ENCODE measurements at places on chromosomes 11 and 22. TPM values are rescaled to one million over a fixed set of nuclear protein-coding genes. Genes with fewer than 3 reads are reported as not detected.

GRCh38 chr11:90235526-90235925 is 12.7 kb upstream of the CHORDC1 start:
- no peak overlapping the region for H3K27ac ChIP-seq
- no peak for DNase-seq
- H3K27me3 ChIP-seq = no peaks in the 10 kb centered on the region
- H3K4me3 ChIP-seq = no peak overlapping the region

- no peaks in the 10 kb centered on the region for H3K36me3 ChIP-seq
- no peak for DNase-seq
- H3K27ac ChIP-seq = no peak overlapping the region
These were observed 1.4 kb downstream of the CCDC73 start for GRCh38 chr11:32792948-32793475.

DNA sequence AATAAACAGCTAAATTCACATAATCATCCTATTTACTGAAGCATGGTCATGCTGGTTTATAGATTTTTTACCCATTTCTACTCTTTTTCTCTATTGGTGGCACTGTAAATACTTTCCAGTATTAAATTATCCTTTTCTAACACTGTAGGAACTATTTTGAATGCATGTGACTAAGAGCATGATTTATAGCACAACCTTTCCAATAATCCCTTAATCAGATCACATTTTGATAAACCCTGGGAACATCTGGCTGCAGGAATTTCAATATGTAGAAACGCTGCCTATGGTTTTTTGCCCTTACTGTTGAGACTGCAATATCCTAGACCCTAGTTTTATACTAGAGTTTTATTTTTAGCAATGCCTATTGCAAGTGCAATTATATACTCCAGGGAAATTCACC is 10.7 kb downstream of the RAG1 start:
- no peaks in the 10 kb centered on the region for H3K27me3 ChIP-seq
- no peak for DNase-seq
- H3K36me3 ChIP-seq = no peaks in the 10 kb centered on the region
- H3K4me3 ChIP-seq = no peak overlapping the region
- no peak overlapping the region for H3K27ac ChIP-seq

- H3K27me3 ChIP-seq = no peaks in the 10 kb centered on the region
- peaks cover 15% of the 10 kb centered on the region for H3K4me1 ChIP-seq
- no peak overlapping the region for H3K4me3 ChIP-seq
- no peak for DNase-seq
- no peak overlapping the region for H3K27ac ChIP-seq
These were observed 200.3 kb upstream of the MTNR1B start for GRCh38 chr11:92769112-92769511.

DNA sequence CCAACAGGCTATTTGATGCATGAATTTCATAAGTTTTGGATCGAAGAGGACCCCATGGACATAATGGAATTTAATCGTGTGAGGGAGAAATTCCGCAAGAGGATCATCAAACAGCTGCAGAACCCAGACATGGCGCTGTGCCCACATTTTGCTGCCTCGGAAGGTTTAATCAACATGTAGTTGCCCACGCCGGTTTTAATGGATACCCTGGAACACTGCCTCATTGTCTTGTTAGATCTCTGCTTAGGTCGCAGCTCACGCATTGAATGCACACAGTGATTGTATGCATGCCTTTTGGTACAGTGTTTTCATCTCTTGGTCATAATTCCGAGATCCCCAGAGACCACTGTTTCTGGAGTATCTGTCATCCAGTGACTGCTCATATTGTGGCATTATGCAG is 46.8 kb downstream of the SLN start:
- no peaks in the 10 kb centered on the region for H3K4me1 ChIP-seq
- no peak for DNase-seq
- no peak overlapping the region for H3K27ac ChIP-seq
- no peaks in the 10 kb centered on the region for H3K27me3 ChIP-seq

DNA sequence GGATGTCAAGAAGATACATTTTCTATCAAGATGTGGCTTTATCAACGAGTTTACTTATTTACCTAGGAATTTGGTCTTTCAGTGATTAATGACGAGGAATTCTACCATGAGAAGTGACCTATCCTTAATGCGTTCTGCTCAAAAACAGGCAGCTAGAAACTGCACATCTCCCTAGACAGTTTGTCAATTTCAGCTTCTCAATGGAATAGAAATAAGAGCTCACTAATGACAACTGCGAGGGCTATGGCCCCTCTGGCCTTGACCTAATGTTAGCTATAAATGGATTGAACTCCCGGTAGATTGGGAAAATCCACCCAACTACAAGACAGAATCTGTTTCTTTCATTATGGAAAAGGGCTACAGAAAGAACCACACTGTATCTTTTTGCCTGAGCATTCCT is 223.4 kb downstream of the CADM1 start:
- no peak for DNase-seq
- H3K36me3 ChIP-seq = no peaks in the 10 kb centered on the region
- no peaks in the 10 kb centered on the region for H3K4me1 ChIP-seq
- no peak overlapping the region for H3K27ac ChIP-seq
- no peak overlapping the region for H3K4me3 ChIP-seq
- no peaks in the 10 kb centered on the region for H3K27me3 ChIP-seq

The DRG1 gene
- total RNA-seq = 33.4 TPM

- no peaks in the 10 kb centered on the region for H3K4me1 ChIP-seq
- no peaks in the 10 kb centered on the region for H3K27me3 ChIP-seq
- H3K36me3 ChIP-seq = no peaks in the 10 kb centered on the region
- H3K4me3 ChIP-seq = no peak overlapping the region
- H3K27ac ChIP-seq = no peak overlapping the region
These were observed 397.0 kb downstream of the NTM start for GRCh38 chr11:131767421-131767820.

DNA sequence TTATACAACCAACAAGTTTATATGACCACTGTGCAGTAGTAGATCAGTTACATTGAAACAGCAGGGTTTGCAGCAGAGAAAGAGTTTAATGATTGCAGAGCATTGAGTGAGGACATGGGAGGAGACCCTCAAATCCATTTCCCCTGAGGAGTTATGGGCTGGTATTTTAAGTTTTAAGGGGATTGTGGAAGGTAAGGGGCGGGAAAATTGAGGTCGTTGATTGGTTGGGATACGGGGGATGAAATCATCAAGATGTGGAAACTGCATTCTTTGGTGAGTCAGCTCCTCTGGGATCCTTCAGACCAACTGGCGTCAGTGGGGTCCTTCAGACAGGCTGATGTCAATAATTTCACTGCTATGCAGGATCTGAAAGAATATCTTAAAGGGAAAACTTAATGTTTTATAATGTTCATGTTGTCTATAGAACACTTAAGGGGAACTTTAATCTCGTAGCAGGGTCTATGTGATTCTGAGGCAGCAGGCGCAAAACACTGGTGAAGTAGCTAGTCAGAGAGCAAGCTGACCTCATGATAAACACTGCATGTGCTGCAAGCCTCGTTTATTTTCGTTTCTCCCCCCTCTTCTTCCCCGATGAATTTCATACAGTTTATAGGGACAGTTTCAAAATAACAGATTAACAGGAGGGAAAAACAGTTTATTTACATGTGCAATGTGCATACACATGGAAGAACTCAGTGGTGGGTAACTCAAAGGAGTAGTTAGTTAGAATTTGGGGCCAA is 17.4 kb upstream of the BACE1-AS start:
- no peak overlapping the region for H3K27ac ChIP-seq
- no peak for DNase-seq
- no peak overlapping the region for H3K4me3 ChIP-seq
- H3K4me1 ChIP-seq = no peaks in the 10 kb centered on the region
- H3K36me3 ChIP-seq = peaks cover 61% of the 10 kb centered on the region
- H3K27me3 ChIP-seq = no peaks in the 10 kb centered on the region

GRCh38 chr11:114078423-114078822 is 18.9 kb downstream of the ZBTB16 start:
- H3K4me3 ChIP-seq = no peak overlapping the region
- H3K27me3 ChIP-seq = no peaks in the 10 kb centered on the region
- no peaks in the 10 kb centered on the region for H3K36me3 ChIP-seq
- DNase-seq = no peak
- peak overlapping the region; percentile 51 for H3K27ac ChIP-seq
- peaks cover 81% of the 10 kb centered on the region for H3K4me1 ChIP-seq

The GLYATL2 gene
- not detected for total RNA-seq

GRCh38 chr11:34910817-34911216 is 5.4 kb downstream of the APIP start:
- H3K4me1 ChIP-seq = peaks cover 32% of the 10 kb centered on the region
- H3K27me3 ChIP-seq = no peaks in the 10 kb centered on the region
- H3K36me3 ChIP-seq = peaks cover 22% of the 10 kb centered on the region
- no peak overlapping the region for H3K4me3 ChIP-seq

DNA sequence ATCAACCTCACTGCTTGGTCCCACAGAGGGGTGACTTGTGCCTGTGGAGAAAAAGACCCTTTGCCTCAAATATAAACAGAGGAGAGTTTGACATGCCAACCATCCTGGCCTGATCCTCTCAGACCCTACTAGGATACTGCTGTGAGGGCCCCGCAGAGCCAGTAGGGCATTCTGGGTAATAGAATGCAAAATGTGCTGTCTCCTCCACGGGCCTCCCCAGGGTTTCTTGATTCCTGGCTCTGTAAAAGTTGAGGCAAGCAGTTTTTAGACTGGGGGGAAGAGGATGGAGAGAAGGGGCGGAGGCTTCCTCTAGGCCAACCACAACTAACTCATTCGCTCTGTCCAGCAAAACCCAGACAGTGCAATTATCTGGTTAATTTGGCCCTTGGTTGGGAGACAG is 81.7 kb downstream of the SYN3 start:
- H3K4me1 ChIP-seq = no peaks in the 10 kb centered on the region
- H3K27me3 ChIP-seq = peaks cover 5% of the 10 kb centered on the region
- DNase-seq = no peak
- H3K4me3 ChIP-seq = no peak overlapping the region
- no peak overlapping the region for H3K27ac ChIP-seq
